Ammon's horn (tissue), 1 donor: ENCODE measurements at places on chromosomes 3 and 15.
A peak's percentile ranks its signal among the peaks of the same experiment; 100 is the strongest.

DNA sequence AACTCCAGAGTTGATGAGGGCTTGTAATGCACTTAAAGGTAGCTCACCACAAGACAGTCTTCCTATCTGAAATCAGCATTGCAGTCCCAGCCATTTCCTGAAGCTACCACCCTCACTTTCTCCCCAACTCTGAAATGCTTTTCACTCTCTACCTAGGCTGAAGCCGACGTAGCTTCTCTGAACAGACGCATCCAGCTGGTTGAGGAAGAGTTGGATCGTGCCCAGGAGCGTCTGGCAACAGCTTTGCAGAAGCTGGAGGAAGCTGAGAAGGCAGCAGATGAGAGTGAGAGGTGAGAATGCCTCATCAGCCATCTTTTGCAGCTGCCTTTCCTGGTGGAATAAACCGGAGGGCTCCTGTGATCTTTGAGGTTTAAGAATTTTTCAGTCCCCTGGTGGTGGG is 14.3 kb downstream of the TPM1 start:
- peak; percentile 49 for DNase-seq

DNA sequence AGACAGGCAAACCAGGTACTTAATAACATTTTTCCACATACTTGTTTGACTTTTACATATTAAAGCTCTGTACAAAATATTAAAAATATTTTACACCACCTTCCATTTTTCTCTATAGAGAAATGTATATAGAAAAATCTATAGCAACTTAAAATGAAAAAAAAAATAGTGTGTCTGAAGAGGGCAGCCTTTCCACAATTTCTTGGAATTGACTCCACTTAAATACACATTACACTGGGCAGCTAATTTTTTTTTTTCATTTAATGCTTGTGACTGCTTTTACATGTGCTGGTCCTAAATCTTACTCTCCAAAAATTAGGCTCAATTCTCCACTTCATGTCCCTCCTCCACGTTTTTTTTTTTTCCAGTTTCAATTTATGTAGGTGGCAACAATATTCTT is 427.0 kb upstream of the RBMS3 start:
- DNase-seq: no peak

- no peak for DNase-seq
These were observed 52.7 kb downstream of the CHST2 start for GRCh38 chr3:143172062-143172794.

DNA sequence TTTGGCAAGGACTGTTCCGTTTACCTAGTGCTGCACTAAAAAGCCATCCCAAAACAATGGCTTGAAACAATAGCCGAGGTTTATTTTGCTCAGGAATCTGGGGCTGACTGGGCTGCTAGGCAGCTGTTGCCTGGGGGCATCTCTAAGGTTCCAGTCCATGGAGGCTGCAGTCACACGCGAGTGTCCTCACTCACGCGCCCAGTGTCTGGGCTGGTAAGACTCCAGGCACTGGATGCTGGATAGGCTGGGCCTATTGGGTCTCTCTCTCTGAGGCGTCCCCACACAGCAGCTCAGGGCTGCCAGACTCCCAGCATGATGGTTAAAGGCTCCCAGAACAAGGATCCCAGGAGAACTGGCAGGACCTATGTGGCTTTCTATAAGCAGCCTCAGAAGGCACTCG is 34.2 kb downstream of the ALS2CL start:
- DNase-seq: peak; percentile 1

DNA sequence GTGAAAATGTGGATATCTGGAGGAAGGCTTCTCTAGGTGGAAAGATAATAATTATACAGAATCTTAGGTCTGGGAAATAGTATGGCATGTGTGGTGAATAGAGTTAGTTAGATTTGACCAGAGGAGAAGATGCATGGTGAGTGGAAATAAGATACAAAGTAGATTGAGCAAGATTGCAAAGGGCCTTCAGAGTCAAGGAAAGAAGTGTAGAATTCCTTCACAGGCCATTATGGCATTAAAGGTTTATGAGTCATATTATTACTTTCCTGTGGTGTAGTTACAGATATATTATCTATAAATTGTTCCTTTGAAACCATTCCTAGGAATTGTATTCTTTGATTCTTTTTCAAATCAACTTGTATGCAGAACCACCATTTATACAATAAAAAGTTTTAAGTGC is 660.3 kb downstream of the SI start:
- no peak for DNase-seq

DNA sequence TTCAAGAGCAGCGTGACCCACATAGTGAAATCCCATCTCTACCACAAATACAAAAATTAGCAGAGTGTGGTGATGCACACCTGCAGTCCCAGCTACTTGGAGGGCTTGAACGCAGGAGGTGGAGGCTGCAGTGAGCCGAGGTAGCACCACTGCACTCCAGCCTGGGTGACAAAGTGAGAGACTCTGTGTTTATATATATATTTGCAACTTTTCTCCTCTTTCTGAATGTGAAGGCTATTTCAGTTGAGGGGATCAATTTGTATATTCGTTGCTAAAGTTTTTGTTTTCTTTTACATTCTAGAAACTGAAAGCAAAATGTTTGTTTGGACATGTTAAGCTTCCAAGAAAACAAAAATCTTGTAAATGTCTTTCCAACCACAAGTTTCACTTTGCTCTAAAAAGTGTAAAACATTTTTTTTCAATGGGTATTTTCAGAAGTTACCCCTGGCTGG is 29.8 kb upstream of the FAM98B start:
- DNase-seq: no peak

DNA sequence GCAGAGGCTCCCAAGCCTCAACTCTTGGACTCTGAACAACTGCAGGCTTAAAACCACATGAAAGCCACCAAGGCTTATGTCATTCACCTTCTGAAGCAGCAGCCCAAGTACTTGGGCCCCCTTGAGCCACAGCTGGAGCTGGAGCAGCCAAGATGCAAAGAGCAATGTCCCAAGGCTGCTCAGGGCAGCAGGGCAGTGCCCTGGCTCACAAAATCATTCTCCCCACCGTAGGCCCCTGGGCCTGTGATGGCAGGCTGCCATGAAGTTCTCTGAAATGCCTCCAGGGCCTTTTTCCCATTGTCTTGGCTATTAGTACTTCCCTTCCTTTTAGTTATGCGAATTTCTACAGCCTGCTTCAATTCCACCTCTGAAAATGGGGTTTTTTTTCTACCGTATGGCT is 83.4 kb downstream of the DCLK3 start:
- no peak for DNase-seq

GRCh38 chr3:59254433-59254832 is 204.6 kb upstream of the CFAP20DC start:
- DNase-seq: no peak

GRCh38 chr3:160213191-160213590 is 12.0 kb upstream of the C3orf80 start:
- no peak for DNase-seq

DNA sequence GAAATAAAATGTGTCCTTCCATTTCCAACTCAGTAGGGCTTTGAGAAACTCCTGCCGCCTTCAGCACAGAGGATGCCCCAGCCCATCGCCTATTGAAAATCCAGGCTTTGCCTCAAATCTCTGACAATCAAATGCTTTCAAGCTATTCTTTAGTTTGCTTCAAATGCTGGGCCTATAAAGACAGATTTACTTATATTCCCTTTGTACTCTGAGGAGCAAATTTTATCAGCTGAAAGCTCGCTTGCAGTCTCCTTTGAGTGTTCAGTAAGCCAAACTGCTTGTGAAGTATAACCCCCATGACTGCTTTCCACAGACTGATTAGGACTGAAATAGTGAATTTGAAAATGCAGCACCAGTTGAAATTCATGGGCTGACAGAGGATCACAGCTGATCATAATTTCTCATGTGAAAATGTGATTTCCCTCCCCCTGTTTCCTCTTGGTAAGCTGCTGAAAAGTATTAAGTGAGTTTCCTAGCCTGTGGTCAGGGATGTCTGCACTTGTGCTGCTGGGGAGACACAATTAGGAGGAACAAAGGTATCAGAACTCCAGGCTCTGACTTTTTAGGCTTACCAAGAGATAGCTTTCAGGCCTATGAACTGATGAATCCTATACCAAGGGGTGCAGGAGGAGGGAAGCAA is 563.4 kb upstream of the TGFBR2 start:
- no peak for DNase-seq

GRCh38 chr3:60333710-60334109 is 917.5 kb downstream of the FHIT start:
- no peak for DNase-seq

DNA sequence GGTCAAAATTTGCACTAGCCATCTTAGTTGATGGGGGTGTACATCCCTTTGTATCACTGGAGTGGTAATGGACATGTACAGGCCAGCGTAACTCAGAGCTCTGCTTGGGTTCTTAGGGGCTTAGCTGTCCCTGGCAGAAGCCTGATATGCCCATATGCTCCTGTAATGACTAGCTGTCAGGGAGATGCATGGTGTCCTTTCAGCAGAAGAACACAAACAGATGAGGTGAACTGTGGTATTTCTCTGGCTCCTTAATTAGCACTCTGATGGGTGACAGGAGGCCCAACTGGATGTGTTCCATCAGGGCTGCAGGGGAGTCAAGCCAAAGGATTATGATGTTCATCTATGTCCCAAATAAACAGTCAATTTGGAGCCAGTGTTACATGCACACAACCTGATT is 774.5 kb downstream of the AGBL1 start:
- DNase-seq: no peak

DNA sequence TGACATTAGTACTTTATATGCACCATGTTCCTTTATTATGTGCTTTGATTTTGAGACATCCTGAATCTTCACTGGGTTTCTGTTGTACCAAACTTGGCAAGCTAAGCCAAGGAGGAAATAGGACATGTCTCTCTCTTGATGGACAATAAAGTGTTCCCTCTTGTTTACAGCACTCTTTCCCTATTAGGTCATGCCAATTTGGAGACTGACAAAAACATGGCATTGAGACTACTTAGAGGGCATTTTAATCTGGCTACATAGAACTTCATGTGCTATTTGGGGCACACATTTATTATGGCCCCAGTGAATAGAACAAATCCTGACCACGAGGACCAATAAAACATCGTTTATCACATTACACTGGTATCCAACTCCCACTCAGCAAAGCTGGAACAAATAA is 85.3 kb upstream of the TNFSF10 start:
- no peak for DNase-seq

DNA sequence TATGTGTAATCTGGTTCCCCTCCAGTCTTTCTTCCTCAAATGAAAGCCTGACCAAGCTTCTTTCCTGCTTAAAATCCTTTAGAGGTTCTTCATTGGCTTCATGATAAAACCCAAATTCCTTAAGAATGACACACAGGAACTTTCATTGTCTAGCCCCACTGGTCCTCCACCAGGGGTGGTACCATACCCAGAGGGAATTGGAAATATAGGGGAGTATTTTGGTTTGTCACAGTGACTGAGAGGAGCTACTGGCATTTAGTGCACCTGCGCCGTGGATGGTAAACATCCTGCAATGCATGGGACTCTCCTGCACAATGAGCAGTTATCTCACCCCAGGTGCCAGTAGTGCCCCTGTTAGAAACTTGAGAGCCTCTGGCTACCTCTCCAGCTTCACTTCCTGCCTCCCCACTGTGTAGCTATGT is 10.8 kb downstream of the ZWILCH start:
- DNase-seq: no peak

GRCh38 chr3:46997453-46998091 is 18.1 kb downstream of the NBEAL2 start:
- no peak for DNase-seq
